ENCODE measurements at places on chromosomes 5 and 9.

DNA sequence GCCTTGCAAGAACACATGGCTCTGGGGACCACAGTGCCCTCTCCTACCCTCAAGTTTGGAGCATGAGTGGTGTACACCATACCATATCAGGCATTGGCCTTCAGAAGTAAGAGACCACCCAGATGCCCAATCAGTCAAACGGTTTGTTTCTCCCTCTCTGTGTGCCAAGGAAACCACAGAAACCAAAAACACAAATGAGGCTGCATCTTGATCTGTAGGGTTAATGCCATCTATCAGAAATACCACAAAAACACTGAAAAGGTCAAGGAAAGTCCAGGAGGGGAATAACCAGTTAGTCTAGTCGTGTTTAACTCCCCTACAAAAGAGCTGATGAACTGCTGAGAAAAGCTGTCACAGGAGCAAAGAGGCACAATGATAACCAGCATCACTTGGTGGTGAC lies 78.4 kb downstream of the INSYN2B start:
- DNase-seq: no peak

DNA sequence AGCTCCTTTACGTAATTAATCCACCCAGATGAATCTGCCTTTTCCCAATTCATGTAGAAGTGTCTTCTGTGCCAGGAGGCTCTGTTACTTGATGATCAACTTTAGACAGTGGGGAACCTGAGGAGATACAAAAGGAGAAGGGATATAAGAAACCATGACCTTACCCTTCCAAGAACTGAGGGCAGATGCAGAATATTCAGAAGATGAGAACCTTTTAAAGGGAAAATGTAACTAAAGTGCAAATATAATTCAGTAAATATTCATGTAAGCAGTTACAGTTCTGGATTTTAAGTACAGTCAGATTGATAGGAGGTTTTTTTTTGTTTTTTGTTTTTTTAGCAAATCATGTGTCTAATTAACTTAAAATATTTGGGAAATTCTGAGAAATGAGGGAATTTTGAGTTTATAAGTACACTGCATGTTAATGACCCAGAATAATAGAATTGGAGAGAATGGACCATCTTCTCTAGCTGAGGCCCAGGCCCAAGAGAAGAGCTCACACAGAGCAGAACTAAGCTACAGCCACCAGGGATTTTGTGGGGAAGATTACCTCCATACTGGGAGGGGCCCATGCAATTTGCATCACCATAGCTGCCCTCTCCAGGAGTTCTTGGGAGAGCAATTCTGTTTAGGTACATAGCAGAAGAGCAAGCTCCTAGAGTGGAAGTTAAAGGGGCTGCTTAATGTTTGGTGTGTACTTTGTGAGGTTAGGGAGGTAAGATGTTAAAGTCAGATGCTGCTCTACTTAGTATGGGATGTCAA lies 61.5 kb downstream of the SV2C start:
- DNase-seq: no peak

DNA sequence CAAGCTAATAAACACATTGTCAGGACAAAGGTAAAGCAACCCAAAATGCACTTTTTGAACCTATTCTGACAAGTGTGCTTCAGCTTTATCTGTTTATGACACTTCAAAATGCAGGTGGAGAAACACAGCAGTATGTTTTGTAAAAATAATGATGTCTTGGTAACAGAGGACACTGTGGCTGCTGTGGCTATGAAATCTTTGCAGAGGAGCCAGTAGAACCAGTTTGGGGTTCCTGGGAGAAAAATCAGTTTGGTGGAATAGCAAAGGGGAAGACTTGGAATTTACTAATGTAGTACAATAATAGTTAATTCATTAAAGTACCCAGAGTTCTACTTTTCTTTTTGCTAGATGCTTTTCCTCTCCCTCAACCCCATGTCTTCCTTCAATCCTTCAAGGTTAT lies 40.6 kb downstream of the SIL1 start:
- no peak for DNase-seq

DNA sequence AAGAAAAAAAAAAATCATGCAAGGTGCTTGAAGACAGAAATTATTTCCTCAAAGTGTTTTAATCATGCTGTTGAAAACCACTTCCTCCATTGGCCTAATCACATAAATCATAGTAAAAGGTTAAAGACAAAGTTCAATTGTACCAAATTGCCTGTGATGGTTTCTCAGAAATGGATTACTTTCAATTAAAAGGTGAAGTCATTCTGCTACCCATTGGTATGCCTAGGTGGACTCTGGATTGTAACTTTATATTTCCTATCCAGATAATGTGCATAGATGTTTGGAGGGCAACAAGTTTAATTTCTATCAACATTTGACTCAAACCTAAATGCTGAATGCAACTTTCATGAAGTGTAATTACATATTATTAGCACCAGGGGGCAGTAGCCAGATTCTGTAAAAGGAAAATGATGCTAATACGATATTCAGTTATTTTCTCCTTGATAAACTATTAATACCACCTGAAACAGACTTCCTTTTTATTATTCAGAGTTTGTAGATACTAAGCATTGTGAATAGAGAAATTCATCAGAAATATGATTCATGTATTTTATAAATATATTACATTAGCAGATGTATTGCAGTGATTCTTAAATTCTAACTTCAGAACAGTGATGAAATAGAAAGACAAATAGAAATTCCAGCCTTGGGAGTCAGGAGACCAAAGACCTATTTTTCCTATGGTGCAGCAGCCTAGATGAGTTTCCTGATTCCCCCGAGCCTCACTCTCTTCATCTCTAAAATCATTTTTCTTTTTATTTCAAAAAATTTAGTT lies 148.2 kb downstream of the CAAP1 start:
- DNase-seq: no peak

DNA sequence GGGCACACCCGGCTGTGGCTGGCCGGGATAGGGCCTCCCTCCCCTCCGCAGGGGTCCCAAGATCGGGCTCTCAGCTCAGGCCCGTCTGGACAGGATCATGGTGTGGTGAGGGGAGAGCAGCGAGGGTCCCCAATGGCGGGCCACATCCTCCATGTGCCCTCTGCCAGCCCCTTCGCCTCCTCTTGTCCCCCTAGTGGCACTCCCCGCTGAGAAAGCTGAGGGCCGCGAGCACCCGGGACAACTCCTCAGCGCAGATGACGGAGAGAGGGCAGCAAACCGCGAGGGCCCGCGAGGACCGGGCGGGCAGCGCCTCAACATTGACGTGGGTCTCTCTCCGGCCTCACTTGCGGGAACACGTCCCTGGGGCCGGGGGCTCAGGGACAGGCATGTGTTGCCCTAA lies 24.6 kb downstream of the NKD2 start:
- DNase-seq: no peak

DNA sequence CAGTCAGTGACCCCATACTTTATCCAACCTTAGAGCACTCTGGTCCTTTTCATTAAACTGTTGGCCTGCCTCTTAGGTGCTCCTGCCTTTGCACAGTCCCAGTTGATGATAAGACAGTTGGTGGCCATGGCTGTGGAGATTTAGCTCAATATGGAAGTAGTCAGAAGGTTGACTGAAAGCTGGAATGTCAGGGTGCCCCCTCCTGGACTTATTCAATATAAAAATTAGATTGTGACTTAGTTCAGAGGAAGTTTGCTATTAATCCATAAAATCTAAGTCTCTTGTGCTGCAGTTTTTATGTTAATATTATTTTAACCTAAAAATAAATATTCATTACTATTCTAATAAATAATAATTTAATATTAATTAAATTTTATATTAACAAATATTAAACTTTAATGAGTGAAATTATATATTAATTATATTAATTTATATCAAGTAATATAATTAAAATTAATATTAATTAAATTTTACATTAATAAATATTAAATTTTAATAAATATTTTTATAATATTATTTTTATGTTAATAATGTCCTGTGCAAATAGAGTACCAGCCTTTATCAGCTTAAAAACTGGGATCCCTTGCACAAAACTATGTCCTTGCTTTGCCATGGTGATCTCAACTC lies 77.7 kb upstream of the ADAMTSL1 start:
- DNase-seq: no peak

DNA sequence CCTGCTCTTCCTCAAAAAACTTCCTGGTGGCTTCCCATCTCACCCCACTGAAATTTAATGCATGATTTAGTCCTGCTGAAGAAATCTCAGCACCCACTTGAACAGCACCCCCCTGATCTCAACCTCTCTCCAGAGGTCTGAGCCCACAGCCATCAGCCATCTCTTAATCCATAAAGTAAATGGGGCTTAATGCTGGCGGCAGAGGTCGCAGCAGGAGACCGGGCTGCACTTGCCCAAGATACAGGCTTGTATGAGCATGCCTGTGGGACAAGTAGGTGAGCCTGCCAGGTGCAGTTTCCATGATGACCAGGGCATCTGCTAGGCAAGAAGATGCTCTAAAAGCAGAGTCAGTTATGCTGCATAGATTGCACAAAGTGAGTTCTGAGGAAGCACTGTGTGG lies 52.4 kb upstream of the CTXN3 start:
- DNase-seq: no peak

DNA sequence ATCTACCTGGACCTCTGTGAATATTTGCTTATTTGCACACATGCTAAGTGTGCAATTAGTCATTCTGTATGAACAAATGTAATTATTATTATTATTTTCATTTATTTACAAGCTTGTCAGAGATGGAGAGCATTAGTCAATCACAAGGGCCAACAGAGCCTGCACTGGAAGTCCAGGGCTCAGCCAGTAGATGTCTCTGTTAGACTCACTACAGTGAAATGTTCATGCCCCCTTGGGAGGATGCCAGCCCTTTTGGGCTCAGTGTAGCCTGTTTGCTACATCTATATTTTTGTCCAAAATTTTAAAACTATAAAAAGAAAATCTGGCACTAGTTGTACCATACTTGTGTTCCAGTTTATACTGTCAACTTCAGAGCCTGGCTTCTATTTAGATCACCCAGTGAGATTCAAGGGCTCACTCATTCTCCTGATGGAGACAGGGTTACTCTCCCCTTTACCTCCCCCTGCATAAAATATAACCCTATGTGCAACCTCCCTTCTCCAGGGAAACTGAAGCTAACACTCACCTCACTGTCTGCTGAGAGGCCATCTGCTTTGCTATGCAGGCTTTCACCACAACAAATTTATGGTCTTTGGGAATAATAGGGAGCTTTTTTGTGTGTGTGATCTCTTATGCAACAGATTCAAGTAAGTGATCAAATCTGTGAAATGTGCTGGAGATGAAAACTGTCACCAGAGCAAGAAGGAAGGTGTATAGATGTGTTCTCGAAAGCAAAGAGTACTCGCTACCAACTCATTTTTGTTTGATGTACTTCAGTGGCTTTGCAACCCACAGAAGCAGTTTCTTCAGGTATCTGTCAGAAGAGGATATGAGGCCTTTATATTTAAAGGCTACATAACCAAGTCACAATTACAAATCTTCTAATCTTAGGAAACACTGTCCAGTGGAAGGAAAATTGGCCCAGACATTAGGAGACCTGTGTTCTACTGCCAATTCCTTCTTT lies 99.9 kb upstream of the TLE4 start:
- DNase-seq: no peak

DNA sequence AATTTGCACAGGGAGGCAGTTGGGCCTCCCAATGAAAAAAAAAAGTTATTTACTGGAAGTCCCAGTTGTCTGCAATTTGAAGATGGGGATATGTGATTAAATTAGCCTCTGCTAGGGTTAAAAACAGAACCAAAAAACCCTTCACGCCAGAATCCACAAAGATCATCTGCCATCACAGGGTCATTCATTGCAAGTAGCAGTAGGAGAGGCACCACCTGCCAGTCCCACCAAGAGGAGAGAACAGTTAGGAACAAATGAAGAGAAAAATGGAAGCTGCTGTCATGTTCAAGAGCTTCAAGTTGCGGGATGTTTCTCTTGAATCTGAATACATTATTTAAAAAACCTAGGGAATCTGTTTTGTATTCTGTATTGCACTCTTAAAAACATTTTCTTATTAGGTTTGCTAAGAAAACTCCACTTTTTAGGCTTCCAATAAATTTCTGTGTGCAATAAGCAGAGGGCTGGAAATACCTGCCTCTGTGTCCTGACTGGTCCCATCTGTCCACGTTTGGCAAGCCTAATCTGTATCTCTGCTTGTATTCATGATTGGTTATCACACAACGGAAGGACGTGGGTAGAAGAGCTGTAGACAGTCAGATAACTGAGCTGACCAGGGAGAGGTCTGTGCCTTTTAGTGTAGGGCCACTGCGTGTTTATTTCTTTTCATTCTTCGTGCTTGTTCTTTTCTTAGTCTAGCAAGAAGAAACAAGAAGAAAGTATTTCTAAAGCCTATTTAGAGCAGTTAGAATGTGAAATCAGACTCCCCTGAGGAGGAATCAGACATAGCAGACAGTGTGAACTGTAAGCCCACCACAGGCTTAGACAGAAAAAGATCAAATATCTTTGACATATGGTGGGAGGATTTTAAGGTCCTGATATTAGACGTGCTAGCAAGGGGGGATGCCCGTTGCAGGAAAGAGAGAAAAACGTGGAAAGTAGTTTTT lies 630.6 kb upstream of the SEMA6A start:
- no peak for DNase-seq

All from activated CD8-positive, alpha-beta memory T cell treated with anti-CD3 and anti-CD28 coated beads for 4 hours (primary cell).